ENCODE measurements at places on chromosomes 4 and X.

GRCh38 chr4:152572417-152573086, 36.7 kb upstream of the FBXW7 start:
- no peak for DNase-seq

DNA sequence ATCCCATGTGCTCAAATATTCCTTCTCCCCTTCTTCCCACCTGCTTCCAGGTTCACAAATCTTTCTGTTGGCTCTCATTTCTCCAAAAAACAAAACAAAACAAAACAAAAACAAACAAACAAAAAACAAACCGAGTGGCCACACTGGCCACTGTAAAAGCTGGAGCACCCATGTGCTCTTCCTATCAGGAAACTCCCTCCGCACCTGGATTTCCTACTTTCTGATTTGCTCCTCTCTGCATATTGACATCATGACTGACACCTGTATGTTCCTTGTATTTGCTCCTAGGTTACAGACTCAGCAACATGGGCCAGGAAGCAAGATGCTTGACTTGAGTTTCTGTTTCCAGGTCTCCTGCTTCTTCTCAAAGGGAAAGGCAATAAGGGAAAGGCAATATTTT, 258.8 kb downstream of the GPC3 start:
- DNase-seq = no peak

- DNase-seq = no peak
Observed at GRCh38 chr4:130738233-130738632, 1642.3 kb downstream of the C4orf33 start.

DNA sequence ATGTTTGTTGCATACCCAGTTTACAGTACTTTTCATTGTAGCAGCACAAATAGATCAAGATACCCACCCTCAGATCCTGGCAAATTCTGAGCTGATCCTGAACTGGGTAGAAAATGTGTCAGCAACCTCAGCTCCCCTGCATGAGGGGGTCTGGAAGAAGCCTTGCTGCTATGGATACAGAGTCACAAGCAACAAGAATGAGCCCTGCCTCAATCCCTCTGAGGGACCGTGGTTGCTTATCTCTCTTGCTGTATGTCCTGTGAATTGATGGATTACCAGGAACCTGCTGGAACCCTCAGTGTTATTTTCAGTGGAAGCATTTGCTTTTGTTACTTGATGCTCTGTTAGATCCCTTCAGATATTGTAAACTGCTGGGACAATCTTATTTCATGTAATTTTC, 331.0 kb downstream of the STIM2 start:
- no peak for DNase-seq

DNA sequence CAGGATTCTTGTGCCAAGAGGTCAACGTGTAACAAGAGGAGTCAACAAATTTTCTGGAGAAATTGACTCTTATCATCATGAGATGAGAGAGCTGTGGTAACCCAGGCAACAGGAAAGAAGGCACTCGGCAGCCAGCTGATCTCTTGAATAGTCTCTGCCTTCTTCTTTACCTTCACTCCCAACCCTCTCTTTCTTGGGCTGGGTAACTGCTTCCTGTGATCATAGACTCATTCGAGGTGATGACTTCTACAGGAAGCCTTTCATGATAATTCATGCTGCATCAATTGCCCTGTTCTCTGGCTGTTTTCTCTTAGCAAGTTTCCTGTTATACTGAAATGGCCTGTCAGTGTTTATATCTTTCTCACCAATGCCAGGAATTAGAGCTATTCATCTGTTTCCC, 70.8 kb upstream of the FSTL5 start:
- DNase-seq = no peak

DNA sequence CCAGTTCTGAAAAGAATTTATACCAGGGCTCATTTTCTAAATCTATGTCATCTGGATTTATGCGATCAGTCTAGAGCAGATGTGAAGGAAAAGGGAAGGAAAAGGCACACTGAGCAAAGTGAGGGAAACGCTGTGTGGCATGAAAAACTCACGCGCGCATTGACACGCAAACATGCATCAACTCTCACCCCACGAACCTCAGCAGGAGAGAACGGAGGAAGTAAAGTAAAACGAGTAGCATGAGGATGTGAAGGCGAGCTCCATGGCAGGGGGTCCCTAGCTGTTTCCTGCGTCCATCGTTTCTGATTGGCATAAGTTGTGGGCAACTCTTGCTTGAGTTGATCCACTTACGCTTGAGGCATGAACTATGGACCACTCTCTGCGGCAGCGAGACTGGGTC, 102.8 kb upstream of the PDLIM3 start:
- no peak for DNase-seq

DNA sequence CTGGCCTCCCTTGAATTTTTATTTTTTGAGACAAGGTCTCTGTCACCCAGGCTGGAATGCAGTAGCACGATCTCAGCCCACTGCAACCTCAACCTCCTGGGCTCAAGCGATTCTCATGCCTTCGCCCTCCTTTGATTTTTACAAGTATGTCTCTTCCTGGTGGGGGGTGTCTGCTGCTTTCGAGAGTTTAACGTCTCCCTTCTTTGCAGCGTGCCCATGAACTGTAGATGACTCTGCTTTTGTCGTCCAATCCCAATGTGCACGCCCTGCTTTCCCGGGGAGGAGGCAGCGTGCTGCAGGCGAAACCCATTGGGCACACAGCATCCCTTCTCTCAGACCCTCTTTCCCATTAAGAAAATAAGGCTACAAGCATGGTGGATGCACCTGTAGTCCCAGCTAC, 7.0 kb downstream of the PRKX start:
- DNase-seq = no peak

GRCh38 chr4:152344001-152344400, 191.9 kb downstream of the FBXW7 start:
- no peak for DNase-seq

DNA sequence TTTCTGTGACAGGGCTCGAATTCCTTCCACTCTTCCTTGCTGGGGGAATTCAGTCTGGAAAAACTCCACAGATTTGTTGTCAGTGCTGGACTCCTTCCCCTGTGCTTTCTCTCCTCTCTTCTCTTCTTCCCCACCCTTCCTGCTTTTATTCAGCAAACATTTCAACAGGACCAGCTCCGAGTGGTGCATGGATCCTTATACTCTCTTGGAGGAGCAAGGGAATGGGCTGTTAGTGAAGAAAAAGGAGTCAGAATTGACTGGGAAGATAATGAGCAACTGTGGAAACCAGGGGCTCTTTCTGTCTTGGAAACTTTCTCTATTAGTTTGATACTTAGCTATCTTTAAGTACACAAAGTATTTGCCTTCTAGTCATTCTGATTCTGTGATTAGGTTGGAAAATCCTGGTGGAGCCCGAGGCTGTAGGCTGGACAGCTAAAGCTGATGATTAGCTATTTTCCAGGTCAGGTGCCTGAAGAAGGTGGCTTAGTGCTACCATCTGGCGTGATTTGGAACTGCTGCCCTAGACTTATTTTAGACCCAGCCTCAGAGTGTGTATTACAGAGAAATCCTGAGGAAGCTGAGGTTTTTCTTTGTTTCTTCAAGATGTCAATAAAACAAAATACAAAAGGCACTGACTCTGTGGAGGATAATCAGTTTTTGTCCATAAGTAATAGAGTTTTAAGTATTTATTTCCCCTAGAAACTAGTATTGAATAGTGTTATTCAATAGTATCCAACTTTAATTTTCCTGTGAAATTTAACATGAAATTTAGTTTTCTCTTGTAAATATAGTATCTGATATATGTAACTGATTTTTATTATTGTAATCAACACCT, 38.4 kb downstream of the NAP1L5 start:
- peak; percentile 71 for DNase-seq

DNA sequence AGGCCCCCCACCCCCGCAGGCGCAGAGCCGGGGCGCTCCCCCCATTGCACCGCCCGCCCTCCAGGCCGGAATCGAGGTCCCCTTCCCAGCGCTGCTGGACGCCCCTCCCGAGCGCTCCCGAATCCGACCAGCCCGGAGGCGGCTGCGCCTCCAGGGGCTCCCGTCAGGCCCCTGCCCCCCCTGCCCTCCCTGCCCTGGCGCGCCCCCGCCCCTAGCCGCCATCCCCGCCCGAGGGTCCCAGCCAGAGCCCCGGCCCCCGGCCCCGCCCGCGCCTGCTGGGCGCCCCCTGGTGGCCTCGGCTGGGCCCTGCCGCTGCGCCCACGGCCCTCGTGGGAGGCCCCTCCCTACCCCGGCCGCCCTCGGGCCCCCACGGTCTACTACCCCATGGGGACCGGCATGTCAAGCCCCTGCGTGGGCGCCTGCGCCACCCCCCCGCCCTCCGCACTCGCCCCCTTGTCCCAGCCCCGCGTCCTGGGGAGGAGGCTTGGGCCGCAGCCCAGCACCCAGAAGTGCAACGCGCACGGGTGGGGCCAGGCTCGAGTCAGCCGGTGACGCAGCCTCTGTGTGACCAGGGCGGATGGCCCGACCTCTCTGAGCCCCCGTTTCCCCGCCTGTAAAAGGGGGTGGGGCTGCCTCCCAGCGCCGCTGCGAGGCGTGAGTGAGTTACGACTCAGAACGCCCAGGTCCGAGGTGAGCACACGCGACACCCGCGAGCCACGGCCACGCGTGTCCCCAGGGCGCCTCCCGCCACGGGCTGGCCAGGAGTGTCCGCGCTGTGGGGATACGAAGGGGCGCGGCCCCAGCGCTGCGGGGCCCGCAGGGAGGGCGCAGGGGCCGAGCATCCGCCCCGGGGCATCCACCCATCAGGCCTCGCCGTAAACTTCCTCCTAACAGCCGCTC, 104.9 kb downstream of the FAM53A start:
- DNase-seq = peak; percentile 93

- no peak for DNase-seq
Observed at GRCh38 chr4:73415807-73416238, 11.7 kb downstream of the ALB start.

Measured in GM03348 (cell line).